ENCODE measurements at places on chromosomes 7 and 10.

DNA sequence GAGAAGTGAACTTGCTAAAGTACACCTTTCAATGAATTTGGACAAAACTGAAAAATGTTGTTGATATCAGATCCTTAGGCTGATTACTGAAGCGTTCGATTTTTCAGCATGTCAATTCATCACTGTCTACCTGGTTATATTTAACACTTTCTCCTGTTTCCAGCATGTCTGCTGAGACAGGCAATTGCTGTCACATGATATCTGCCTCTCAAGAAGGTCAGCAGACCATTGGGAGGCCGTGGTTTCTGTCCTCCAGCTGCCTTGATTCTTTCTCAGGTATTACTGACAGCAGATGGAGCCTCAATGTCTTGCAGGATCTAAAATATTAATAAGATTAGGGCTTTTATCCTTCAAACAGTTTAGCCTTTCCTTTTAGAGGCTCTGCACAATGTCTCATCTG, 127.5 kb downstream of the SNX10 start:
- DNase-seq = no peak

GRCh38 chr7:103391150-103391549, 43.7 kb downstream of the PSMC2 start:
- no peak for DNase-seq

- DNase-seq = no peak
Observed at GRCh38 chr7:128833148-128833945, 3.1 kb downstream of the FLNC start.

GRCh38 chr7:29032146-29032545, 74.0 kb upstream of the TRIL start:
- DNase-seq = no peak

DNA sequence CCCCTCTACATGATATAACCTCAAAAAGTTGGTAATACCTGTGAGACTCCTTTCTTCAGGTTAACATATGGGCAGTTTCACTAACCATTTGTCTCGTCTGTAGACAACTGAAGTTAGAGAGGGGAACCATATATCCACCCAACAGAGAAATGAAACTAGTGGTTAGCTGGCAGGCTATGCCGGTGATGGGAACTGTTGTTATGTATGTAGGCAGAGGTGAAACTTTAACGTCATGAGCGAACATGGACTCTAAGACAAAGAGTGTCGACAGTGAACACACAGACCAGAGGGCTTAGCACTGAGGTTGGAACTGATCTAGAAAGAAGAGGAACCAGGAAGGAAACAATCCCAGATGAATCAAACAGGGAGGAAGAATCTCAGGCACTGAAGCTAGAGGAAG, 112.4 kb downstream of the ELMO1 start:
- no peak for DNase-seq

DNA sequence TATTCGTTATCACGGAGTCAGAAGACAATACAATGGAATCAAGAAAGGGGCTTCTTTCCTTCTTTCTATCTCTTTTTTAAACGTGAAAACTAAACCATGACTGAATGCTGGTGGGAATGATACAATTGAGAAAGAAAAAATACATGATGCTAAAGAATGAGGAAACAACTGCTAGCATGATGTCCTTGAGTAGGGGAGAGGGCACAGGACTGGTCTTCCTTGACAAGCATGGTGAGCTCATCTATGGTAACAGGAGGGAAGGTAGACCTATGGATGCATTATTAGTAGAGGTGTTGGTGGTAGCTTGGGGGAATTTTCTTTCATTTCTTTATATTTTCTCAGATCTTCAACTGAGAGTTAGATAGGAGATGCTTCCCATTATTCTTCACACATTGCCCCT, 88.9 kb upstream of the COL1A2 start:
- no peak for DNase-seq

GRCh38 chr7:81029511-81029910, 110.7 kb upstream of the SEMA3C start:
- DNase-seq = no peak

GRCh38 chr7:33849004-33849403, 56.3 kb upstream of the BMPER start:
- no peak for DNase-seq

DNA sequence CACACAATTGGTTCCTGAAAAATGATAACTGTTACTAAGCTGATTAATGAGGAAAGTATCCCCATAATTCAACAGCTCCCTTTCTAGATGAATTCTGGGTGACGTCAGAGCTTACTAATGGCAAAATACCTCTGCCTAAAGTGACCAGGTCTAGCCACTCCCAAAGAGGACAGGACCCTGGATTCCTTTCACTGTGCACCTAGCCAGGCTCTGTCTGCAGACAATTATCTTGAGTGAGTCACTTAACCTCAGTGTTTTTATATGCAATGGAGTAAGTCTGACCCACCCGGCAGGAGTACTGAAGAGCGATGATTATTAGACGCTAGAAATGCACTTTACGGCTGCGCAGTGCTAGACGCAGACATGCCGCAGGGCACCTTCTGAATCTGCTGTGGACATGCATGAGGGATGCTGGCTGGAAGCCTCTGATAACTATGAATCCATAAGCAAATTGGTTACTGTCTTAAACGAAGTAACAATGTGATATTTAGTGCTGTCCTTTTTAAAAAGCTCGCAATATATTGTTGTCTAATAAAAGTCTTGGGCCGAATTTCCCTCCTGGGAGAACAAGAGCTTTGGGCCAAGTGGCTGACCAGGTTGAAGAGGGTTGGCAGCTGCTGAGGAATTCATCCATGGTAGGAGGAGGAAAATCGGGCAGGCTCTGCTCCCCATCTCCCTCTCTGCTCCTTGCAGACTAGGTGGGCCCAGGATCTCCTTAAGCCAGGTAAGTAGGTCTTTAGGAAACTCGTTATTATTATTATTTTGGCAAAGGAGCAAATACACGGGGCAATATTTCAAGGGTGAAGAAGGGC, 4.6 kb upstream of the INPP5A start:
- no peak for DNase-seq

DNA sequence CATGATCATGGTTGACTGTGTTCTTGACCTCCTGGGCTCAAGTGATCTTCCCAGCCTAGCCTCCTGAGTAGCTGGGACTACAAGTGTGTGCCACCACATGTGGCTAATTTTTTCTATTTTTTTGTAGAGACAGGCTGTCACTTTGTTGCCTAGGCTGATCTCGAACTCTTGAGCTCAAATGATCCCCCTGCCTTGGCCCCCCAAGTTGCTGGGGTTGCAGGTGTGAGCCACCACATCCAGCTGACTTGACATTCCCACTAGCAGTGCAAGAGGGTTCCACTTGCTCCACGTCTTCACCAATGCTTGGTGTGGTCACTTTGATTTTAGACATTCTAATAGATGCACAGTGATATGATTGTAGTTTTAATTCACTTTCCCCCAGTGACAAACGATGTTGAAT, 25.1 kb downstream of the CYP26A1 start:
- no peak for DNase-seq

DNA sequence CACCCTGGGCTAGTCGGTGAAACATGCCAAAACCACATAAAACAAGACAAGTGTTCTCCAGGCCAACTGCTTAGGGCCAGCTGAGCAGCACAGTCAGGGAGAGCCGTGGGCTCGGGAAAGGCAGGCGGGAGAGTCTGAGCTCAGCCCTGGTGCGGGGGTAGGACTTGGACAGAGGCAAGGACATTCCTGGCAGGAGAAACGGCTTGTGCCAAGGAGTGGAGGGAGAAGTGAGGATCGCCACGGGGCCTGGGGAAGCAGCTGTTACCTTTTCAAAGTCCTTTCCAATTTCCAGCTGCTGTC, 4.2 kb downstream of the ELN start:
- no peak for DNase-seq

- DNase-seq = no peak
Observed at GRCh38 chr7:130024390-130024789, 26.8 kb downstream of the ZC3HC1 start.

DNA sequence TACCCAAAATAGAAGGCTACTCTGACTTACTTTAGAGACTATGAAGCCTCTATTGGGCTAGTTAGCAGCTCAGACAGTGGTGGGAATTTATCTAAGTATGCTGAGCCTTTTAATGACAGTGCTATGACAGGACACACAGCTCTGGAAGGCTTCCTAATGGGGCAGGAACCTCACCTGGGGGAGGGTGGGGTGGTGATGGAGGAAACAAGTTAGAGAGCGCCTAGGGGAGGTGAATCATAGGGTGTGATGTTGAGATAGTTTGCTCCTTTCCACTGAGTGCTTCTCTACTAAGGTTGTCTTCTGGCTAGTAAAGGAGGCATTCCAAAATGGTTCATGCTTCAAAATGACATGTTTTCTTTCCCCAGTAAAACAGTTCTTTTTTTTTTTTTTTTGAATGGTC, 42.1 kb downstream of the PPP1R9A start:
- no peak for DNase-seq

- DNase-seq = no peak
Observed at GRCh38 chr10:62462461-62462860, 88.3 kb downstream of the ZNF365 start.

DNA sequence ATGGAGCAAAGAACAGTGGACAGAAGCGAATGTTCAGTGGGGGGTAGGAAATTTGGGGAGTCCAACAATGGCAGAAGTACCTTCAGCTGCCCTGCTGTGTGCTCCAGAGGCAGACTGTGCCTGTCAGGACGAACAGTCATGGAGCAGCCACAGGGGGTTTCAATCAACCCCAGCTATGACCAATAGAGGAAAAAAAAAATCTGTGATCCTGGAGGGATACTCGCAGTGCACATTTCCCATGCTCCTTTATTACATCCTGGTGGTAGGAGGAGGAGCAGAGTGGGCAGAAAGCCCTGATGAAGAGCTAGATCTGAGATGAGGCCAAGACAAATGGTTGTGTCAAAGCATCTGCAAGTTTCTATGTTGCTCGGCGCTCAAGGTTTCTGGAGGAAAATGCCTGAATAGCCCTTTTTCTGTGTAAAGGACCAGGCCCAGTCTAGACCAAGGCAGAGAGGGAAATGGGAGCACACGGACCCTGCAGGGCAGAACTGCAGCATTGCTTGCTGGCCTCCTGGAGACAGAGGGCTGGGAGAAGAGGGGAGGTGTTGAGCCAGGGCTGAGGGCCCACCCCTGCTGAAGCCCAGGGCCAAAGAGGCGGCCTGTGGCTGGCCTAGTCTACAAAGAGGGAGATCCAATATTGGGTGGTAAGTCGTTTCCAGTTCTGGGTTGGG, 201.5 kb downstream of the GRID1 start:
- DNase-seq = no peak

GRCh38 chr7:91537260-91538152, 273.3 kb downstream of the FZD1 start:
- DNase-seq = no peak

DNA sequence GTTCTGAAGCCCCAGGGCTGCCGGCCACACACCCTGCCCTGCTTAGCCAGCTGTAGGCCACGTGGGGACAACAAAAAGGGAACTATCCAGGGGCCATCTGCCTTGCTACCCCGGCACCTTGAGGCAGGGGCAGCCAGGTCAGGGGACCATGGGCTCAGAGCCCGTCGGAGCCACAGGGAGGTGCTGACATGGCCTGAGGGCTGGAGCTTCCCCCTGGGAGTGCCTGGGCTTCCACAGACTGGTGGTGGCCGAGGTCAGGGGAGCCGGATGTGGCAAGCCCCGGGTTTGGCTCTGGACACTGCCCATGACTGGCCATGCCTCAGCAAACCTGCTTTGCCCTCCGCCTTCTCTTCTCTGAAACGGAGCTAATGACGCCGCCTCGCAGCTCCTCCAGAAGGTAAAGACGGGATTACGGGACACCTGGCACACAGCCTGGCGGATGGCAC, 178.5 kb downstream of the EBF3 start:
- no peak for DNase-seq

- DNase-seq = no peak
Observed at GRCh38 chr10:121065330-121065729, 214.2 kb downstream of the WDR11 start.

DNA sequence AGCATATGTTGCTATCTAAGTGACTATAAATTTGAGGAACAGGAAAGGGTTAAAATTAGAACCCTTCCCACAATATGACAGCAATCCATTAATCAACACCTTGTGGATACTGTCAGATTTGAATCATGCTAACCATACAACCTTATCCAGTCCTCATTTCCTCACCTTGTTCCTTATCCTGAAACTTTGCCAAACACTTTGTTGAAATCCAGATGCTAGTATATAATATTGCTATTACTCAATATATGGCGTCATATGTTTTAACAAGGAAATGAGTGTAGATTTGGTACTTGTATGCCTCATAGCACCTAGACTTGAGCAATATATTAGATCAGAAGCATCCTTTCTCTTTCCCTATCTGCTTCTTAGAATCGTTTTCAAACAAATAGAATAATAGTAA, 66.3 kb upstream of the SLC25A13 start:
- no peak for DNase-seq

DNA sequence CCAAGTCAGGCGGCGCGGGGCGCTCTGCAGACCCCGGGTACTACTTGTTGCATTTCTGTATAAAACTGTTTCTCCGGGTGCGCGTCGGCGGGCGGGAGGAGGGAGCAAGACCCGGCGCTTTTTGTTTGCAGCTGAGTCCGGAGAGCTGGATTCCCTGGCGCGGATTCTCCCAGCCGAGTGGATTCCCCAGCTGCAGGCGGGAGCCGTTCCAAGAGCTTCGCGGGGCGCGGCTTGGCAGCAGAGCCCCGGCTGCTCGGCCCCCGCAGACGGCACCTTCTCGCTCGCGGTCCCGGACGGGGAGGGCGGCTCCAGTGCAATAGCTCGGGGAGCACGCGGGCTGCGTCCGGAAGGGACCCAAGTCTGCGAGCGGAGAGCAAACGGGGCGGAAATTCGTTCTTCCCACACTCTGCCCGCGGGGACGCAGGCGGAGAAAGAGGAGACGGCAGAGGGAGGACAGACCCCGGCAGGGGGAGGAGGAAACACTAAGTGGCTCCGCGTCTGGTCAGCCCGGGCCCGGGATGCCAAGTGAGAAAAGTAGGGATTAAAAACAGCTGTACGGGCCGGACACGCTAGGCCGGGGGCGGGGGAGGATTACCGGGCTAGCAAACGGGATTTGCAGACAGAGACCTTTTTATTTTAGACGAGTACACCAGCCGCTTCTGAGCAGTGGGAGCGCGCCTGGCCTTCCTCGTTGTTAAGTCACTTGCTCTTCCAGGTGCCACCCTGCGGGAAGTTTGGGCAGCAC, at the start of gene TRIL:
TRIL (minus strand) TSS at position 96 of the 745 bp plus-strand sequence. CDS start 284 bp downstream, outside the sequence.
- no peak for DNase-seq

DNA sequence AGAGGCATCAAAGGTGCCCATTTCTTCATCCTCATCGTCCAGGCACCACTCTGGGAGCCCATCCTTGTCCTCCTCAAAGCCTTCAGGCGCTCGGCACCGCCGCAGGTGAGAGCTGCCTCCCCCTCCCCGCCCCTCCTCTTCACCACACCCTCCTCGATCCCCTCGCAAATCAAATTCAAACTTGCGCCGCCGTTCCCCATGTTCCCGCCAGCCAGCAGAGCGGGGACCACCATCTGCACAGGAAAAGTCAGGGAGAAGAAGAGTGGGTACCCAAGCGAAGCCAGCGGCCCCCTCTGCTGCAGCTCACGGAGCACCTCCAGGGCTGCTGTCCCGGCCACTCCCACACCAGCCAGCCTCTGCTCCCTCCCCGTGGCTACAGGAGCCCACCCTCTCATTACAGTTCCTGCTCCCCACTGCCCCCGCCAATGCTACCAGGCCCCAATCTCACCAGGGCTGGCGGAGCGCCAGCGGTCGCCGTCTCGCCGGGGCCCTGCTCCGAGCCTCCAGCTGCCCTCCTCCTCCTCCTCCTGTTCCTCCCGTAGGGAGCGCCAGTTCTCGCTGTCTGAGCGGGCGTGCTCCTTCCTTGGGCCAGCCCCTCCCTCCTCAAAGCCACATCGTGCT, 7.7 kb downstream of the GIGYF1 start:
- no peak for DNase-seq

Measured in CD8-positive, alpha-beta T cell (primary cell).